ENCODE measurements at places on chromosomes 11 and 22.

GRCh38 chr11:70503468-70504221 is 105.3 kb downstream of the CTTN start:
- no peak for DNase-seq

DNA sequence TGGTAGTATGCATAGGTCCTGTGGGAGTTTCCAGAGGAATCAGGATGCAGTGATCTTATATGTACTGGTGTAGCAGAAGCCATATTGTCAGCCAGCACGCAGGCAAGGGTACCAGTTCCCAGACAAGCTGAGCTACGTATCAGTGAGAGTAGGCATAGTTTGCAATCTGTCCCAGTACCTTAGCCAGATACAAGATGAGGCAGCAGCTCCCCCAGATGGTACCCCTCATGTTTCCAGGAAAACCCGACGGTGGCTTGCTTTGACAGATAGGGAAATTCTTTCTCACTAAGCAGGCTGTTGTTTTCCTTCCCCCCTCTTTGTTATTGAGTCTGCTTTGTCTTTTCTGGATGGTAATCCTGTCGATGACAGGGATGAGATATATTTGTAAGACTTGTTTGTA is 109.7 kb upstream of the RRM1 start:
- DNase-seq = no peak

- DNase-seq = no peak
Measured at GRCh38 chr22:27799015-27799826, 2.3 kb downstream of the MN1 start.

GRCh38 chr22:29330753-29331152 is 15.3 kb upstream of the RASL10A start:
- DNase-seq = no peak

DNA sequence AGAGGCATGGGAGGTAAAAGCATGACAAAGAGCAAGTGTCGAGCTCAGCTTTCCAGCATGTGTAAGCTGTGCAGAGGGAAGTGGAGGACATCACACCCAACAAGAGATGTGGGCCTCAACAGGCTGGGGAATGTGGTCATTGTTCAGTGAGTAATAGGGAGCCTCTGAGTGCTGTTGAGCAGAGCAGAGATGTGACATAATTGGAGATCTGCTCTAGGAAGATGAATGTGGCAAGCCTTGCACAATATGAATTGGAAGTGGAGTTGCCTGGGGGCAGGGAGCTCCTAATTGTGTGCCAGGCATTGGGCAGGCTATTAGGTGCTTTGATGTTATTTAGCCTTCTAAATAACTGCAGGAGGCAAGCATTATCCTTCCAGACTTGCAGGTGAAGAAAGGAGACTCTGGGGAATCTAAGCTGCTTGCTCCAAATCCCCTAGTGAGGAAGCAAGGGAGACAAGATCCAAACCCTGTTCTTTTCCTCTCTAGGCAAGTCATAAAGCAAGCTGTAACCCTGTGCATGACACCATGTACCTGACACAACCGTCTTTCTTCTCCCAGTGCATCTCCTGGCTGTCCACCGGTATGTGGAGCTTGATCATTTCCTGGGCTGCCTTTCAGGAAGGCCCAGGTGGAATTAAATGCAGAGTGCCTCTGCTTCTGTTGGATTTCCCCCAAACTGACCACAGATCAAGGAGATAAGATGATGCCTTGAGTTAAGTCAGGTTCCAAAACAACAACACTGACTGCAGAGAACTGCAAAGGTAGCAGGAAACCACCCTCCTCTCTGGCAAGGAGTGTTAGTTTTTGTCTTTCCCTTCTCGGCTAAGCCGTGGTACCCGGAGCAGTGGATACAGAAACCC is 221.4 kb downstream of the TENM4 start:
- DNase-seq = no peak

DNA sequence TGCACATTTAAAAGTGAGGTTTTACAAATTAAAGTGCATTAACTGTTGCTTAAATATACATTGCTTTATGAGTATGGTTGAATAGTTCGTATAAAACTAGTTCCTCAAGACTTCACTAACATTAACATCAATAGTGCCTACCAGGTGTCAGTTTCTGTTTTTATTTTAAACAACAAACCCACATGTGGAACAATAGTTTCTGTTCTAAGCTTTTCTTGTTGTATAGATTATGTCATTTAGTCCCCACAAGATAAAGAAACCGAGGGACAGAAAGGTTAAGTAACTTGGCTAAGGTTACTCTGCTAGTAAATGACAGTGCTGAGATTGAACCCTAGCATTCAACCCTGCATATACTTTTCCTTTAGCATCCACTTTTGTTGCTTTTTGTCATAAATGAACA is 41.4 kb upstream of the ST14 start:
- no peak for DNase-seq

- DNase-seq = no peak
Measured at GRCh38 chr11:135002236-135002635, 590.2 kb upstream of the B3GAT1 start.

DNA sequence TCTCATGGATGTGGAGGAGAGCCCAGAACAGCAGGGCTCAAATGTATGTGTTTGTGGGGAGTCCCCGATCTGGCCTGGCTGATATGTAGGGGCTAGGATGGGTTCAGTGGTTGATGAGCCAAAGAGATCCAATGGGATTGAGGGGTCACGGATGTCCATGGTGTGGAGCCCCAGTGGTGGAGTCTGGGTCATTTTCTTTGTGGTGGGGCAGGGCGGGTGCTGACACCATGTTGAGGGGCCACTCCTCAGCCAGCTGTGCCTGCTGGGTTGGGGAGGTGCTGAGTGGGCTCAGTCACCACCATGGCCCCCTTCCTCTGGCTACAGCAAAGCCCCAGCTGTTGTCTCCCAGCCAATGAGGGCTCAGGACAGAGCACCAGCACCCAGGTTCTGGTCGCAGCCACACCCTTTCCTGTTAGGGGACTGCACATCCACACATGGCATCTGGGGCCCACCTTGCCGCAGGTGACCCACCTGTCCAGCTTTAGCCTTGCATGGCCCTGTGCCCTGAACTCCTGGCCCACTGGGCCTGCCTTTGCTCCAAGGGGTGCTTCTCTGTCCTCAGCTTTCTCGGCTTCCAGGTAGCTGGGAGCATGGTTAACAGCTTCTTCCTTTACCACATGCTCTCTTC is 3.2 kb upstream of the GNAZ start:
- no peak for DNase-seq

DNA sequence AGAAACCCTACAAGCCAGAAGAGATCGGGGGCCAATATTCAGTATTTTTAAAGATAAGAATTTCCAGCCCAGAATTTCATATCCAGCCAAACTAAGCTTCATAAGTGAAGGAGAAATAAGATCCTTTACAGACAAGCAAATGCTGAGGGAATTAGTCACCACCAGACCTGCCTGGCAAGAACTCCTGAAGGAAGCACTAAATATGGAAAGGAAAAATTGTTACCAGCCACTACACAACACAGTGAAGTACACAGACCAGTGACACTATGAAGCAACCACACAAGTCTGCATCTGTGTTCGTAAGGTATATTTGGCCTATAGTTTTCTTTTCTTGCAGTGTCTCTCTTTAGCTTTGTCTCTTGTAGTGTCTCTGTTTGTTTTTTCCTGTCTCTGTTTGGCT is 29.0 kb downstream of the TMEM225 start:
- no peak for DNase-seq

DNA sequence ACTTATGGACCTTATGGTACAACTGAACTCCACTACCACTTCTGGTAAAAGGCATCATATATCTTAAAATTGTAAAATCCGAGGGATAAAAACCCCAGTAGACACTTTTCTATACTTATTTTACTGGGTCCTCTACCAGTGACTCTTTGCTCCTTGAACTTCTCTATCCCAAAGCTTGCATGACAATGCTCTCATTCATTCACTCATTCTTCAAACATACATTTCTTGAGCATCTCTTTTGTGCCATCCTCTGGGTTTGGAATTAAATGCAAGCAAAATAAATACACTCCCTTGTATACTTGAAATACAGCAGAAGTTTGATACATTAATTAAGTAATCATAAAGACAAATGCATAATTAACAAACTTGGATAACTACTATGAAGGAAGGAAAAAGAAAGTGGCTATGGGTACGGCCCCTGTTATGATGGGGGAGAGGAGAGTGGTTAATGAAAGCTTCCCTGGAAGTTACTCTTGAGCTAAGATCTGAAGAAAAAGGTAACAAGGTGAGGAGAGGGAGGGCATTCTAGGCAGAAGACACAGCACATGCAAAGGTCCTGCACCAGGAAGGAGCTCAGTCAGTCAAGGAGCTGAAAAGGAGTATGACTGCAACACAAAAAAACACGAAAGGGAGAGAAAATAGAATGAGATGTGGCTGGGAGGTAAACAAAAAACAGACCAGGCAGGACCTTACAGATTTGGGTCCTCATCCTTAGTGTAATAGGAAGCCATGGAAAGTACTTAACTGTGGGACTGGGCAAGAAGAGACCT is 8.0 kb downstream of the MPZL3 start:
- DNase-seq = no peak

- DNase-seq = no peak
Measured at GRCh38 chr22:27420195-27420816, 381.2 kb downstream of the MN1 start.

- no peak for DNase-seq
Measured at GRCh38 chr11:115552151-115552772, 48.0 kb upstream of the CADM1 start.

- DNase-seq = no peak
Measured at GRCh38 chr11:118682372-118682771, 2.9 kb upstream of the TREH start.

GRCh38 chr11:73393479-73394415 is 17.5 kb downstream of the RELT start:
- DNase-seq = no peak

DNA sequence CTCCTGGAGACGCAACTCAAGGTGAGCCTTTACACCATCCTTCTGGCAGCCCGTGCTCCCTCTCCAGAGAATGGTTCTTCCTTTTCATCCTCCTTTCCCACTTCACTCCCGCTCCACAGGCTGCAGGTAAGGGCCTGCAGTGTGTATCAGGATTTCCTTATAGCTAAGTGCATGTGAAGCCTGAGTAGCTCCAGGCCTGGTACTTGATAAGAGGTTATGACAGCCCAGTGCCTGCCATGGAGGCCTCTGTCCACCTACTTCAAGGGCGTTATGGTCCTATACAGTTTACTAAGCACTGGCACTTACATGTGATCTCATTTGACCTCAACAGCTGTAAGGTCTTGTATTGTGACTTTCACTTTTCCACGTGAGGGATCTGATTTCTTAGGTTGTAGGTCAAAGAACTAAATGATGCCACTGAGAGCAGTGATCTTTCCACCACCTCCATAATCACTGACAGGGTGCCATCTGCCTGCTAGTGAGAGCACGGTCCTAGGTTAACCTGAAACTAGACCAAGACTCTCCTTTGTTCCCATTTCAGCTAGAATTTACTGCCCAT is 18.1 kb downstream of the SSH3 start:
- no peak for DNase-seq

DNA sequence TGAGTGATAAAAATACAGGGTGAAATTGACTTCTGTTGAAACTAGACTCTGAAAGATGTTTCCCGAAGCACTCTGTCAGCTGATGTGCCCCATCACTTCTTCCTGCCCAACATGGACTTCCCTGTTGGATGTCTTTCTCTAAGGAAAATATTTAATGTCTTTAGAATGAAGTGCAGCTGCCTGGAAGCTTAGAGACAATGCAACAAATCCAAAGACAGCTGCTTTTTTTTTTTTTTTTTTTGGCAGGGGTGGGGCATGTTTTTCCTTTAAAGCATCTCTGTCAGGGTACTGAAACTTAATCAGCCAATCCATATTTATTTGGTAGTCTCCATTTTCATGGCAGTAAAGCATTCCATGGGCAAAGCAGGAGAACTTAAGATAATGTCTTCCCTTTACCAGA is 5.9 kb downstream of the JAM3 start:
- DNase-seq = no peak
